ENCODE measurements at places on chromosomes 11 and 22.
A peak's percentile ranks its signal among the peaks of the same experiment; 100 is the strongest.

DNA sequence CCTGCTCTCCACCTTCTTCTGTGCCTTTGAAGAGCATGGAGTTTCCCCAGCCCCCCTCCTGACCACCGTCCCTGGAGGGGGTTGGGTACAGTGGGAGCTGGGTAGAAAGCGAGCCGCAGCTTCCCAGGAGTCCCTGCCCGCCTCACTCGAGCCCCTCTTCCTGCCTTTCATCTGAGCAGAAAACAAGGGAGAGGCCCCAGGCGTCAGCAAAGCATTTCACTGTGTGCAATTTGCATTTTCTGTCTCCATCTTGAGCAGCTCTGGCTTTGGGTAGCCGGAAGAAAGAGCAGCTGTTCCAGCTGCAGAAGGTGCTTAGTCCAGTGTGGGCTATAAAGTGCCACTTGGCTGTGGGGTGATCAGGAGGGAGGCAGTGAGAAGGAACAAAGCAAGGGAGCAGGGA lies 229.7 kb downstream of the CEP164 start:
- DNase-seq, result no peak

DNA sequence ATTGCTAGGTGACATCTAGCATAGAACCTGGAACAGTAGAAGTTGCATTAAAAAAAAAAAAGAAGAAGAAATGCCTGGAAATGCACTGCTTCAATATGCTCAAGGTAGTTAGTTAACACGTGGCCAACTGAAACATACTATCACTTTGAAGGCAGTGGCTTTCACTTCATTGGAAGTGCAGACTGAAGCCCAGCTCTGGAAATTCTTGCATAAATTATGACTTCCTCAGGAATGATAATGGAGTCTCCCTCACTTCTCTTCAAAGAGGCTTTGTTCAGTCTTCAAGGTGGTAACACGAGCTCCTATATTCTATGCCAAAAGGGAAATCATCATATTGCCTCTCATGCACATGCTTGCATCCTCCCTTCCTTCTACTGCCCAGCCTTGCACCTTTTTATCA lies 715.9 kb upstream of the API5 start:
- DNase-seq, result no peak

GRCh38 chr11:76524919-76525318 lies 80.1 kb downstream of the EMSY start:
- no peak for DNase-seq

GRCh38 chr11:20110908-20111669 lies 49.2 kb downstream of the DBX1 start:
- peak; percentile 45 for DNase-seq

DNA sequence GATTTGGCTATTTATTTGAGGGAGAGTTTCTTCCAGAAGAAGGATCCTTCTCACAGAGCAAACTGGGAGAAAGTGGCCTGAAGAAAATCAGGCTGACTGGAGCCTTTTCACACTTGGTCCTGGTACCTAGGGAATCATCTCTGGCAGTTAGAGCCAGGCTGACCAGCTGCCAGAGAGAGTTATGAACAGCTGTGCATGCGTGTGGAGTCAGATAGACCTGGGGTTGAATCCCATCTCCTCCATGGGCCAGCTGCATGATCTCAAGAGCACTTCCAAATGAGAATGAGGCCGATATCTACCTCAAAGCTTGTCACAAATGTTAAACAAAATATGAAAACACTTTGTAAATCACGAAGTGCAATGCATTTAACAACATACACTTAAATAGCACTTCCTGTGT lies 390.0 kb downstream of the TENM4 start:
- no peak for DNase-seq

GRCh38 chr22:30348404-30348803 lies 8.3 kb downstream of the SF3A1 start:
- DNase-seq, result no peak
